ENCODE measurements at places on chromosomes 5 and 9.

- DNase-seq, result no peak
Measured at GRCh38 chr5:144361406-144361805, 190.7 kb downstream of the KCTD16 start.

- DNase-seq, result no peak
Measured at GRCh38 chr5:145811834-145812625, 23.1 kb downstream of the PRELID2 start.

DNA sequence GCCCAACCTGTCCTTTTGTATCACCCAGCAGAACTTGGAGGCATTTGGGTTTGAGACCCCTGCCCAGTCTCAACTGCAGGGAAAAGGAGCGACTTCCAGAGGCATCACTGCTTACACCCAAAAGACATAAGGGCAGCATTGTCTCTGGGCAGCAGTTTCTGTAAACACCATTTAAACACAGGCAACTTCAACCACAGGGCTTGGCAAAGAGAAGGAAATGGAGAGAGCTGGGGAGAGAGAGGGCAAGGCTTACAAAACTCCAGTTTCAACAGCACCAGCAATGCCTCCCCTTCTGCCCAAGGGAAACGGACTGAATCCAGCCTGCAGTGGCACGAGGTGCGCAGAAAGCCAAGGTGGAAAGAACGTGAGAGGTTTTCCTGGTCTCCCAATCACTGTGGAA is 147.6 kb downstream of the ROR2 start:
- DNase-seq, result no peak

GRCh38 chr9:132151118-132151517 is 10.7 kb upstream of the NTNG2 start:
- DNase-seq, result no peak

GRCh38 chr5:103224894-103225246 is 33.7 kb upstream of the MACIR start:
- no peak for DNase-seq

DNA sequence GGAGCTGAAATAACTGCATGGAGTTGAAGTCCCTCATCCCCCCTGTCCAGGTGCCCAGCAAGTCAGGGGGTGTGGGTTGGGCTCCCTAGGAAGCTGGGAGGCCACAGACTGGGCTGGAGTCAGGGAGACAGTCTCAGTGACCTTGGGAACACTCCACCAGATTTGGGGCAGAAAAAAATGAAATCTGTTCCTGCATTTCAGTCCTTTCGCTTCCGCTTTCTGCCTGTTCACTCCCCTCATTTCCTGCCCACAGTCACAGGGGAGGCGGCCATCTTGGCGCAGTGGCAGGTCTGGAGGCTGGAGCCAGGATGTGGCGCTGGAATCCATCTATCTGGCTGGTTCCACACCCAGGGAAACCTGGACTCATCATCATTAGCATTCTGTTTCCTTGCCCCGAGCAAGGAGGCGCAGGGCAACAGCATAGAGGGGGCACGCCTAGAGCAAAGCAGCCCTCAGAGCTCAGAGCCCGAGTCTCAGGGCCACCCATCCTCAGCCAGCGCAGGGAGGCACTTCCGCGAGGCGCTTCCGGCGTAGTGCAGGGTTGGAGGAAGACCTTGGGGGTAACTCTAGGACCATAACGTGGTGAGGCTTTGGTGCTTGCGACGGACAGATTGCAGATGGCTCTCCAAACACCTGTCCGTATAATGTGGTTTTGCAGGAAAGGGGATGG is 86.2 kb upstream of the HSPA9 start:
- no peak for DNase-seq

- DNase-seq, result no peak
Measured at GRCh38 chr5:168260353-168261226, 30.9 kb upstream of the WWC1 start.

- no peak for DNase-seq
Measured at GRCh38 chr5:90547072-90547536, 11.5 kb upstream of the ADGRV1 start.

- no peak for DNase-seq
Measured at GRCh38 chr5:14440582-14441431, 140.8 kb upstream of the OTULINL start.

- no peak for DNase-seq
Measured at GRCh38 chr9:124624735-124624992, 117.5 kb upstream of the NR5A1 start.

- peak; percentile 85 for DNase-seq
Measured at GRCh38 chr5:178234750-178235587, 2.4 kb upstream of the PHYKPL start.

DNA sequence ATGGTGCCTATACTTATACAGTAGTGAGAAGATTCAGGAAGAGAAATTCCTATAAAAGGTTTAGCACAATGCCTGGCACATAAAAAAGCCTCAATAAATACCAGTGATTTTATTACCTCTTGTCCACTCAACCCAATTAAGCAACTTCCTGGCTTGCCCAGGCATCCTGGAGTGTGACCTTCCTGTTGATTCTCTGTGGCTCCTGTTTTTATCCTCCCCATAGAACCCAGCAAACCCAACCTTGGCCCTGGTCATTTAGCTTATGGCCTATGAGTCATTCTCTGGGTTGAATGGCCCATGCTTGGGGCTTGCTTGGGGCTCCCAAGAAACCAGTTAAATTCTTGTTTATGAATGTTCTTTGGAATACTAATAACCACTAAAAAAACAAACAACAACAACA is 21.4 kb upstream of the SPARC start:
- no peak for DNase-seq

- DNase-seq, result no peak
Measured at GRCh38 chr5:173767574-173768266, 120.4 kb upstream of the CPEB4 start.

DNA sequence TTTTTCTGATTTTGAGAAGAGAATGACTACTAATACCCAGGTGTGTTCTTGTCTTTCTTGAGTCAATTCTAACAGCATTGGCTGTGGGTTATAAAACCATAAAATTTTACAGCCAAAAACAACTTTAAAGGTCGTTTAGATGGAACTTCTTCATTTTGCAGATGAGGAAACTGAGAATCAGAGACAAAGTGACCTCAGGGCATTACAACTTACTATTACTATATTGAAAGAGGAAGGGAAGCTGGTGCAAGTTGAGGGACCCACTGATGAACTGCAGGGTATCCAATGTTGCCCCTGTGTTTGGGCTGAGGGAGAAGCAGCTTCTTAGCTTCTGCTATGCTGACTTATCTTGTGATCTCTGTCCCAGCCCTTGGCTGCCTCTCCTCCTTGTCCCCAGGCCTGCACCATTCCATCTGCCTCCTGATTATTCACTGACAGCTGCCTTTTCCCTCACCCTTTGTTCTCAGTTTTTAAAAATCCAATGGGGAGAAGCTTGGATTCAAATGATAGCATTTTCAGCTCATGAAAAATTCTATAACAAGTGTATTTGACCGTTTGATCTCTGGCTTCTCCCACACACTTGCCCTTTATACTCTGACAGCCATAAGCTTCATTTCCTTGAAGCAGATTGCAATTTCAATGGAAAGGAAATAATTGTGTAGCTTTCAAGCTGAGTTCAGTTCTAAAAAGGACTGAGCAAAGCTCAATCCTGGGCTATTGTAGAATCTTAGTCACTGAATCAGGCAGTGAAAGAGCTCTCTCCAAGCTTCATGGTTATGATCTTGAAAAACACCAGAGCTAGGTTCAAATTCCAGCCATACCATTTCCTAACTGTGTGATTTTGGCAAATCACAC is 68.5 kb downstream of the TMC1 start:
- no peak for DNase-seq

DNA sequence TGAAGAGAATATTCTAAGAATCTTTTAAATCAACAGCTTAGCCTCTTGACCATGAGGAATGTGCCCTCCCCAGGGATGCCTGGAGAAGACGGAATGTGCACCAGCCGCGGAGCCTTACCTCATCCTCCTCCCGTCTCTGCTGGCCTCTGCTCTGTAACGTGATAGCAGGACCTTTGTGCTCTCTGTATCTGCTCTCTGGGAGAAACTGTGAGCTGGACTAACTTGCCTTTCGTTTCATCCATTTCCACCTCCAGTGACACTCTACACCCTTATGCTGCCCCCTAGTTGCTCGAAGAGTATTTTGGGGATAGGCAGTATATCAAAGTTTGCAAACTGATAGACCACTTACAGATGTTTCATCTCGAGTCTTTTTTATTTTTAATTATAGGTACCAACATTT is 141.4 kb downstream of the NPR3 start:
- DNase-seq, result no peak

- DNase-seq, result no peak
Measured at GRCh38 chr5:91474201-91474600, 91.1 kb upstream of the ARRDC3 start.

GRCh38 chr9:105507096-105507790 is 50.7 kb upstream of the FKTN start:
- DNase-seq, result no peak

- DNase-seq, result no peak
Measured at GRCh38 chr5:131417240-131417869, 153.5 kb downstream of the CDC42SE2 start.

DNA sequence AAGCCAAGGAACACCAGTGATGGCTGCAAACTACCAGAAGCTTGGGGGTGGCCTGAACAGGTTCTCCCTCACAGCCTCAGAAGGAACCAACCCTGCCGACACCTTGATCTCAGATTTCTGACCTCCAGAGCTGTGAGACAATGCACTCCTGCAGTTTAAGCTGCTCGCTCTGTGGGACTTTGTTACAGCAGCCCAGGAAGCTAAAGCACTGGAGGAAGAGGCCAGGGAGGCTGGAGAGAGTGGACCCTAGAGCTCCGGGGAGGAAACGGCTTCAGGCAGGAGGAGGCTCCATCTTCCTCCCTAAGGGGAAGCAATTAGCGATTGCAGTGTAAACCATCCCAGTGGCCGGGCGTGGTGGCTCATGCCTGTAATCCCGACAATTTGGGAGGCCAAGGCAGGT is 25.1 kb downstream of the BARX1 start:
- no peak for DNase-seq

GRCh38 chr5:98206566-98206965 is 566.9 kb upstream of the RGMB start:
- DNase-seq, result no peak

GRCh38 chr5:133398646-133399101 is 213.7 kb downstream of the FSTL4 start:
- no peak for DNase-seq
